ENCODE measurements at places on chromosomes 5 and 9. TPM values are rescaled to one million over a fixed set of nuclear protein-coding genes. Genes with fewer than 3 reads are reported as not detected.

DNA sequence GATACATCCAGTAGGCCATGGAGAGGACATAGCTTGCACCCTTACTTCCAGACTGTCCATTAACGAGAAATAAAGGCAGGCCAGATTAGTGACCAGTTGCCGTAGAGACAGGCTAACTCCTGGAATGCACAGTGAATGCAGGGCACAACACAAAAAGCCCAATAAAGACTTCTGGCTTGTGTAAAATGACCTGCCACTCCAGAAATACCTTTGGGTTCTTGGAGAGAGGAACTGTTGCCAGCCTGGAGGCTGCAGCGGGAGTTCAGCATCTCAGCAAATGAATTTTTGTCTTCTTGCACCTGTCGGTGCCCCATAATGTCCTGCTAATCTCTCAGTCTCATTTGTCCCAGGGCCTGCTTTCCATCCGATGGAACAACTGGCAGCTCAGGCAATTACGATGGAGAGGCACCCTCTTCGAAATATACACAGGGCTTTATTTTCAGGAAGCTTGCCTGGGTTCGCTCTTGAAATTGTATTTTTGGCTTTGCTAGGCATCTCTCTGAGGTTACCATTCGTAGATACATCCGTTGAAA lies 538.8 kb upstream of the ZNF462 start:
- no peak for DNase-seq

SCGB3A2 gene
- not detected for total RNA-seq

- no peak for DNase-seq
Observed at GRCh38 chr5:171641891-171642290, 143.7 kb upstream of the SMIM23 start.

IFNA13 gene
- total RNA-seq = 8.2 TPM

ZNF883 gene
- total RNA-seq = 1.7 TPM

- DNase-seq = no peak
Observed at GRCh38 chr9:121768416-121769015, 117.1 kb downstream of the DAB2IP start.

PRLR gene
- 109 TPM for total RNA-seq

DNA sequence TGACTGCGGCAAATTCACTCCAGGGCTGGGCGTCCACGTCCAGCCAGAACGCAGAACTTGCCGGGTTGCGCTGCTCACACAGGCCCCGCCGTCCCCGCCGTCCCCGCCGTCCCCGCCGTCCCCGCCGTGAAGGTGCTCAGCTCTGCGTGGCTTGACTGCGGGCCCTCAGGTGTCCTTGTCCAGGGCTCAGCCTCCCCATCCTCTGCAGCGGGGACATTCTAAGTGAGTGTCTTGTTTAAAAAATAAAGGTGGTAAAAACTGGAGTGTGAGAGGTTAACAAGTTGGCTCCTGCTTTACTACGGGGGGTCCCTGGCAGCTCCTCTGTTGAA lies 14.9 kb downstream of the IRX4 start:
- DNase-seq = no peak

GARIN3 gene
- total RNA-seq = not detected

DNA sequence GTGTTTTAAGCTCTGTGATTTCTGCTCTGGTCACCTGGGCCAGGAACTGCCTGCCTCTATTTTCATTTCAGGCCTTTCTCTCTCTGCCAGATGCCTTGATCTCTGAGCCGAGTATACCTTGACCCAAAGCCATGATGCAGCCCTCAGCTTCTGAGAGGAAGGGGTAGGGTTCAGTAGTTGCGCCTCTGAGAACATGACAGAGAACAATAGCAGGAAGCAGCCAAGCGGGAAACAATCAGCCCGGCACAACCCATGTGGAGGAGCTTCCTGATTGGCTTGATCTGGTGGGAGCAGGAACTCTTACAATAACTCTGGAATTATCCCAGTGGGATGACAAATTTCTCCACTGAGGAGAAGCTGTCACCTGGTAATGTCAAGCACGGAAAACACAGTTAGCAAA lies 127.4 kb downstream of the PALM2AKAP2 start:
- DNase-seq = peak; percentile 53

- DNase-seq = peak; percentile 3
Observed at GRCh38 chr9:34291023-34291422, 38.0 kb downstream of the KIF24 start.

GRCh38 chr9:20353931-20354652 lies 268.2 kb downstream of the MLLT3 start:
- peak; percentile 35 for DNase-seq

- DNase-seq = no peak
Observed at GRCh38 chr5:167754501-167755021, 536.9 kb upstream of the WWC1 start.

DNA sequence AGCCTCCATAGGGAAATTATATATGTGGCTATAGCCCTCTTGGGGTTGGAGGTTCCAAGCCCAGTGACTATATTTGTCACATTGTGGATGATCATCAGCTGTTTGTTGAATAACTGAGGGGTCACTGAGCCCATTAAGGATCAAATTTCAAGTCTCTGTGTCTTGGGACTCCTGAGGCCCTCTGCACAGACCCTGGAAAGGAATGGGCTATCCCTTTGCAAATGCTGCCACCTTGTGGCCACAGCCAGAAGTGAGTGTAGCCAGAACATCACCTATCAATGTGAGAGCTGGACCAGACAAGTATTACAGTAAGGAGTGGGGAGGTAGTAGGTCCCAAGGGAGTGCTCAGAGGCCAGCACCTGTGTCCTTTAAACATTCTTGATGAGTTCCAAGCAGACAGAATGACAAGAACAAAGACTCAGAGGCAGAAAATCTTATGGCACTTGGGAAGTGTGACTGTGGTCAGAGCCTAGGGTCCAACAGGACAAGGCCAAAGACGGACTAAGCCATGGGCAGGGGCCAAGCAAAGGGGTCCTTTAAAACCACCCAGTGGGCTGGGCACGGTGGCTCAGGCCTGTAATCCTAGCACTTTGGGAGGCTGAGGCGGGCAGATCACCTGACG lies 8.2 kb downstream of the RPP25L start:
- peak; percentile 82 for DNase-seq

GRCh38 chr5:176700239-176700847 lies 53.1 kb downstream of the TSPAN17 start:
- DNase-seq = no peak

PWWP2A gene
- 36.1 TPM for total RNA-seq

- DNase-seq = no peak
Observed at GRCh38 chr5:6545036-6545693, 87.7 kb downstream of the NSUN2 start.

GRCh38 chr9:137174722-137175293 lies 3.0 kb upstream of the TMEM210 start:
- DNase-seq = no peak

FOXD4 gene
- 3.4 TPM for total RNA-seq

NUDT2 gene
- total RNA-seq = 22.6 TPM

- DNase-seq = no peak
Observed at GRCh38 chr9:130823435-130823834, 11.6 kb upstream of the ABL1 start.

DNA sequence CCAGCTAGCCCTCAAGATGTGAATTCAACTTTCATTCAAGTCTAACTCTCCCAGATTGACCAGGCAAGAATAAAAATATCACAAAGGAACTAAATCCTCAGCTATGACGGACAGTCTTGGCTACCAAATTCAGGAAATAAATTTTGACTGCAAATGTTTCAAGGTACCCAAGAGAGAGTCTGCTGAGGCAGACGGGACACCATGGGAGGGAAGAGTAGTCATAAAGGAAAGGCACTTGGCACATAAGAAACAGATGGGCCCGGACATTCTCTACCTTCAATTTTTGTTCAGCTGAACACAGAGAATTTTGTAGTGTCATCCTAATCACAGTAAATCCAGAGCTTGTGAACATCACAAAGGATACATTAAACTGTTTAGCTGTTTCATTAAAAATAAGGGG lies 390.0 kb downstream of the DTWD2 start:
- DNase-seq = no peak

GRCh38 chr9:131833906-131834305 lies 94.0 kb upstream of the RAPGEF1 start:
- no peak for DNase-seq

PRR7 gene
- not detected for total RNA-seq

CYLC2 gene
- 15.9 TPM for total RNA-seq

GRCh38 chr9:125260561-125260960 lies 1.1 kb upstream of the GAPVD1 start:
- no peak for DNase-seq

DNA sequence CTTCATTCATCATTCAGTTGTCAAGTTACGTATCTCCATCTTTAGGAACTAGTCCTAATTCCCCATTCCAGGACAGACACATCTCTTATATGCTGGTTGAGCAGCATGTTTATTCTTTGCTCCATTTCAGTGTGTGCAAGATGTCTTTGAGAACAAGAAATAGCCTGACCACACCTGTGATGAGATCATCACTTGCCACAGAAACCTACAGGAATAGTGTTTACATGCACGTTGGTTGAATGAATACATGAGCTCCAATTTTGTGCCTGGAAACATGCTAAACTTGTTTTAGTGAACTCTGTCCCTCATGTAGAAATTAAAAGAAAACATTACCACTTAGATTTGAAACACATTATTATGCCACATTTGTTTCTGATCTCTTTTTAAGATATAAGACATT lies 489.1 kb downstream of the CDH18 start:
- no peak for DNase-seq

- DNase-seq = no peak
Observed at GRCh38 chr5:74070766-74071165, 444.8 kb downstream of the ARHGEF28 start.

LOX gene
- total RNA-seq = 303 TPM

PCDHGA3 gene
- total RNA-seq = 2.2 TPM

DNA sequence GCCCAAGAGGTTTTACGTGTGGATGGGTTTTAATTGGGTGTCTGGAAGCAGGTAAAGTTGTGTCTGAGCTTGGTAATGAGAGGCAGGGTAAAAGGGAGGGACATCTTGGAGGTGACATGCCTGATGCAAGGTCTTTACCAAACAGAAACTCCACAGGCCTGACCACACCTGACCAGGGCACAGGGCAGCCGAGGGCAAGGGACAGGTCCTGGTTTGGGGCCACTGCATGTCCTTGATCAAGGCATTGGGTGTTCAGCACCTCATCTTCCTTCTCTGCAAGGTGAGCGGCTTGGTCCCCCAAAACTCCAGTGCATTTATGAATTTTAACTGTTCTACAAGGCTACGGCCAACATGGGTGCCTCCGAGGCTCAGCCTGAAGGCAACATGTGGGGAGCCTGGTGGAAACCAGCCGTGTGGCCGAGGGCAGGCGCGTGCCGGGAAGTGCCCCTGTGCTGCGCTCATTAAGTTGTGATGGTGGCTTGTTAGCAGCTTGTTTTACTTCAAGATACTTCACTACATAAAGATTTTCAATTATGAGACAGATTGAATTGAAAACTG lies 30.7 kb upstream of the LPCAT1 start:
- no peak for DNase-seq

- no peak for DNase-seq
Observed at GRCh38 chr9:132644251-132644650, 25.5 kb downstream of the DDX31 start.

DNA sequence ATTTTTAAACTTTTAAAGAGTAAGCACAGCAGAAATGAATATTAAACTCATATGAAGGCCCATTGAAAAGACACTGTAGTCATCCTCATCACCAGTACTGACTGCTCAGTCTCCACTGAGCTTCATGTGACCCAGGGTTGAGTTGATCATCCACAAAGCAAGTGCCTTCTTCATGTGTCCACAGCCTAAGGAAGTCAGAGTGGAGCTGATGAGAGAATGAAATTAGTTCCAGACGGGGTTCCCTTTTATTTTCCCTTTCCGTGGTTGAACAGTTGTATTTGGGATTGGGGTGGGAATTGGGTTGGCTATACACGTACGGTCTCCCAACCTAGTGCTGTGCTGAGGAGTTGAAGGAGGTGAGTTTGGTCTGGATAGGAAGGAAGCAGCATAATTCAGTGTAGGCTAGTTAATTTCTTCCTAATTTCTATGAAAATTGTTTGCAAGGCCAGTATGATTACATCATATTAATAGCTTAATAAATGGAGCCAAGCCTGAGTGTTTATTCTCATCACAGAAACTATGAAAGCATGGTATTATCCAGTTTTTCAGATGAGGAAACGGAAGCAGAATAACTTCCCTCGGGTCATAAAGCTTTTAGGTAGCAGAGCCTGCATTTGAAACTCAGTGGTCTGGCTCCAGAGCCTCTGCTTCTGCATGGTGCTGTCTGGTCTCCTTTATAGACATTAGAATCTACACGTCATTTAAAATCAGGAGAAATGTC lies 103.9 kb upstream of the DMRT1 start:
- no peak for DNase-seq

DNA sequence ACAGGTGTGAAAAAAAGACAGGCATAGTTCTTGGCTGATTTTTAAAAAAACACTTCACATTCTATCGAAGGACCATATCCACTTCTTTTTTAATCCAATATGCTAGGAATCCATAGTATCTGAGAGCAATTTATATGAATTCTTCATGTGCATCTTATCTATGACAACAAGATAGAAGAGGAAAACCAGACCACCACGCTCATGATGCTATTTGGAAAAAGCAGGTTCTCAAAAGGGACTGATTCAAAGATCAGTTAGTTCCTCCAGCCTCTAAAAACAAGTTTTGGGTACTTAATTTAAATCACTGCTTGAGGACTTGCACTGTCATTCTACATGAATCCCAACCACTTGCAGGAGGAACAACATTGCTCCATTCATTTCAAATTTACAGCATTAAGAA lies 6.3 kb downstream of the MEF2C start:
- DNase-seq = peak; percentile 74

GRCh38 chr9:123355761-123356431 lies at the start of gene CRB2:
Gene CRB2, plus strand, starts transcription at chr9:123356197. Its CDS starts 64 bp downstream, at chr9:123356261.
- DNase-seq = peak; percentile 67

DNA sequence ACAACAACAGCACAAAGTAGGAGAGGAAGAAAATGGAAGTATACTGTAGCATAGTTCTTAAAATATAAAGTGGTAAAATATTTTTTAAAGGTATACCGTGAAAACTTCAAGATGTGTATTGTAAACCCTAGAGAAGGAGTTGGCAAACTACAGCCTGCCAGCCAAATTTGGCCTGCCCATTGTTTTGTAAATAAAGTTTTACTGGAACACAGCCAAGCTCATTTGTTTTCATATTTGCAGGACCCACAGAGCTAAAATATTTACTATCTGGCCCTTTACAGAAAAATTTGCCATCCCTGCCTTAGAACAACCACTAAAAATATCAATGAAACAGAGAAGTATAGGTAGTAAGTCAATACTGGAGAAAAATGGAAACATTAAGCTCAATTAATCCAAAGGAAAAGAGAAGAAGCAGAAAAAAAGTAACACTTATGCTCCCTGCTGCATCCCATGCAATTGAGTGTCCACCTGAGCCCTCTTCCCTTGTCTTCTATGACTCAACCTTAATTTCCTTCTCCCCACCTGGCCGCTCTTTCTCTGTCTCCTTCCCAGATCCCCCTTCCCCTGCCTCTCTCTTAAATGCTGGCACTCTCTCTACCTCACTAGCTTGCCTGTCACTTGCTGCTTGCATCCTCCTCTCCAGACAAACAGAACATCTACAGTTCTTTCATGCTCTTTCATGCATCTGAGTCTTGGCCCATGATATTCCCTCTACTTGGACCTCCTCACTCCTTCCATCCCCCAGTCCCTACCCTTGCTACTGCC lies 50.6 kb upstream of the FER start:
- no peak for DNase-seq

GRCh38 chr5:114438471-114438870 lies 76.6 kb downstream of the KCNN2 start:
- no peak for DNase-seq

- DNase-seq = no peak
Observed at GRCh38 chr9:97041898-97042297, 3.0 kb upstream of the CTSV start.

Measured in umbilical cord (tissue), 2 donors.